ENCODE measurements at places on chromosomes 3 and 15.

DNA sequence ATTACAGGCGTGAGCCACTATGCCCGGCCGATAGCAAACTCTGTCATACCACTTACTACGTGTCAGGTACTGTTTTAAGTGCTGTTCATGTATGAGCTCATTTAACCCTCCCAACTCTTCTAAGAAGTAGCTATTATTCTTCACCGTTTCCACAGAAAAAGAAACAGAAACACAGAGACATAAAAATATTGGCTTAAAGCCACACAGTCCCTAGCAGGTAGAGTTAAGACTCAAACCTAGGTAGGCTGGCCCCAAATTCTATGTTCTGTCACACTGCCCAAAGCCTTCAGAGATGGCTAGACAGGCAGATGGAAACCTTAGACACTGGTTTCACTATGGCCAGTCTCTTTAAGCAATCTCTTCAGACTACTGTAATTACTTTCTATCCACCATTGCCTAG, 149.8 kb upstream of the KCNMB2 start:
- DNase-seq = no peak

DNA sequence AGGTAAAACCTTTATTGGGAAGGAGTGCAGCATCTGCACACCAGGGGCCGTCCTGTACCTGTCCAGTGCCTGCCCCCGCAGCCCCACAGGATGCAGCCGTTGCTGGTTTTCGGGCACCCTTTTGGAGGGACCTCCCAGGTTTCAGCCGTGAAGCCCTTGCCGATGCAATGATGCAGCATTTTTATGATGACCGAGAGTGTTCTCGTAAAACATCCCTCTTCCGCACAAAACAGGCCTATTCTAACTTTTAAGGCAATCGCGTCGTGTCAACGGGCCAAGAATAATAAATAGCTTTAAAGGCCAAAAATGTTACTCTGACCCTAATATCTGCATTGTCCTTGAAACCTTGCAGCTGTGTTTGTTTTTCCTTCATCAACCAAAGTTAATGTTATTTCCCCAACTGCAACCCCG, 126.1 kb downstream of the LRRK1 start:
- DNase-seq = no peak

DNA sequence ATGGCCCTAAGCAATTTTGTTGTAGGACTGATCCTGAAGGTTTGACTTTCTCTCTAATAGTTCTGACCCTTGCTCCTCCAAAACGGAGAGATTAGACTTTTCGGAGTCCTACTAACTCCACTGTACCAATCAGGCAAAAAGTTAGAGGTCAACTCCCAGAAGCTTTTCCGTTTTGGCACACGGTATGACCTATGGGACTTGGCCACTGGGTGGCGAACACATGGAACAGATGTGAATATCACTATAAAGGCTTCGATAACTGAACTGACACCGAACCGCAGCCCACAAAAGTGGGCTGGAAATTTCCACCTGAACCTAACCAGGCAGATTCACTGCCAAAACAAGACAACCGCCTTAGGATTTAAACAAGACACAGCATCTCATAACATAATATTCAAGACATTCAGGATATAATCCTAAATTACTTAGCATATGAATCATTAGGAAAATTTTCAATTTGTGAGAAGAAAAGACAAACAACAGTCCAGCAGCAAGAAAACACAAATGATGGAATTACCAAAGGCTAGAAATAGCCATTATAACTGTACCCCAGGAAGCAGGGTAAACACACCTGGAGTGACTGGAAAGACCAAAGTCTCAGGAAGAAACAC, 12.2 kb upstream of the TM2D3 start:
- no peak for DNase-seq

GRCh38 chr3:194285024-194285849, 65.9 kb downstream of the CPN2 start:
- DNase-seq = no peak

- no peak for DNase-seq
Measured at GRCh38 chr15:71202712-71203111, 87.4 kb downstream of the THSD4 start.

GRCh38 chr3:126355777-126356372, 1.3 kb downstream of the KLF15 start:
- DNase-seq = no peak

DNA sequence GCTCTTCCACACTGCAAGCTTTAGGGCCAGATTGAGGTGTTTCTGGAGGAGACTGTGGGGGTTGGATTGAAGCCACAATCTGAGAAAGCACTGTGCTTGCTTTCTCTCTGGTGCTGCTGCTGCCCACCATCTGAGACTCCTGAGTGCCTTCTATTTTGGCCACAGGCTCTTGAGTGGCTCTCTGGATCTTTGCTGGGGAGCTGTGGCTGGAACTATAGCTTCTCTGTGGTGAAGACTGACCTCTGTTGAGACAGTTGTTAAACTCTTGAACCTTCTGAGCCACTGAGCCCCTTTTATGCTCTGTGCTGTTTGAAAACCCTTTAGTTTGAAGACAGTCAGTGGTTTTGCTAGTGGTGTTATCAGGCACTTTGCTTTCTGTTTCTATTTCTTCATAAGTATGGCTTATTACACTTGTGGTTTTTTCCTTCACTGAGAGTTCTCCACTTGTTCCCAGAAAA, 108.7 kb upstream of the TSPAN3 start:
- no peak for DNase-seq

GRCh38 chr3:52829906-52830463, 487 bp downstream of the ITIH4 start:
- DNase-seq = no peak

DNA sequence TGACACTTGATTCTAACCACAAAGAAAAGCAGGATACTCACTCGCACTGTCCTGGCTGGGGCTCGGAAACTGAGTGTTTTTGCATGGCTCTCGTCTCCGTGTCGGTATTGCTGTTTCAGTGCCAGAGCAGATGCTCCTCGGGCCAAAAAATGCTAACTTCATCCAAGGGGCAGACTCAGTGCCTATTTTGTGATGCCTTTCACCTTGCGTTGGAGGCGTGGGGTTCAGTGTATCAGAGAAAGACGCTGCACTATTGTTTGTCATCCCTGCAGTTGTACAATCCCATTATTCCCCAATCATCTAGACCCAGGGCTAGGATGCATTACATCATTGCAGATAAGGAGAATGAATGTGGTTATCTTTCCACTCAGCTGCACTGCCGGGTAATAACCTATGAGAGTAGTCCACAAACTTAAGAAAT, 1.4 kb downstream of the CACNA2D3 start:
- DNase-seq = no peak

DNA sequence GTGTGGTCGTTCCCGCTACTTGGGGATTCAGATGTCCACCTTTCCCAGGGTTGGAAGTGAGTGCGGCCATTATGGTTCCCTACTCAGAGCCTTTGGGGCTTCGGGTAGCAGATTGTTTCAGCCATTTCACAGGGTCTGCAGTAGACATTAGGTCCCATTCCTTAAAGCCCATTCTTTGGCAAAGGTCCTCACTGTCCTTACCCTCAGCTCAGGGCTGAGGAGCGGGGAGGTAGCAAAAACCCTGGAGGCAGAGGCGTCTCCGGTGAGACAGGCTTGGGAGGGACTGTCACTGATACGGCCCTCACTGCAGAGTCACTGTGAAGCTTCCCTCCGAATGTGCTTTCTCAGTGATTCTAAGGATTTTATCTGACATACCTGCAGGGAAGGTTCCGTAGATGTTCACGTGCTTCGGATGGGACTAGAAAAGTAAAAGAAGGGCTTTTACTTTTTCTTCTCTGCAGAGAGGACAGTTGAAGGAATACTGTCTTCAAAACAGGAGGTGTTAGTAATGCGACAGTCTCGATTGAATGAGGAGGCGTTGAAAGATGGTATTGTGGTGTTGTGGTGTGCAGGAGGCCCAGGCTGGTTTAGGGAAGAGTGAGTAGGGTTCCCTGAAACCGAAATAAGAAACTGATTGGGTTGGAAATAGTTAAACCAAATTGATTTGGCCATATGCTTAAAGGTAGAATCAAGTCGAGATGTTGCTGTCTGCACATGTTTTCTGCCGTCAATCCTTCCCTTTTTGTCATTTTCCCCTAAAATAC, 630 bp downstream of the ATP6V1A start:
- DNase-seq = peak; percentile 30

- peak; percentile 93 for DNase-seq
Measured at GRCh38 chr3:14410503-14411165, 8.2 kb downstream of the SLC6A6 start.

DNA sequence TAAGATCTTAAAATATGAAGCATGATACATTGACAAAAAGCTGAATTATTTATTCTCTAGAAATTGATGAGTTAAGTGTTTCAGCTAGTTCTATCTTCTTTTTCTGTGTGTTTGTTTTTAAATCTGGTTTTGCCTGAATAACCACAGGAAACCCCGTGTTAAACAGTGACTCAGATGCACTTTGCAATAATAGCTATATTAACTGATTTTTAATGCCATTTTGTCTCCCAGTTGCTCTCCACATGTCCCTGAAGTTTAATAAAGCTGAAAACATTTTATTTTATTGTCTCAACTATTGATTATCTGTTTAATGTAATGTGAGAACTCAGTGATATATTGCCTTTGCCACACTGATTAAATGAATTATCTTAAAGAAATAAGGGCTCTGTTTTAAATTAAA, 42.8 kb upstream of the ROBO1 start:
- no peak for DNase-seq

DNA sequence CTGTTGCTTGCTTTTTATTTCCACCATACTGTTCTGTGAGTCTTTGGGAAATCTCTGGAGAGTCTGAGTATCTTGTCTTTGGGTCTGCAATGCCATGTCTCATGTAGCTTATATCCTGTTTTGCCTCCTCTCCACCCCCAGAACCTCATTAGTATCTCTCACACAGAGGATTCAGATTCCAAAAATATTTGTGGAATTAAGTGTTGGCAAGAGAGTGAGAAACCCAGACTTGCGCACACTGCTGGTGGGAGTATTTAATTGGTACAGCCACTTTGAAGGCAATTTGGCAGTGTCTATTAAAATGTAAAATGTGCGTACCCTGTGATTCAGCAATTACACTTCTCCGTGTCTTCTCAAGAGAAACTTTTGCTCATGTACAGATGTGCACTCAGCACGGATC, 68.6 kb downstream of the ZNF621 start:
- no peak for DNase-seq

DNA sequence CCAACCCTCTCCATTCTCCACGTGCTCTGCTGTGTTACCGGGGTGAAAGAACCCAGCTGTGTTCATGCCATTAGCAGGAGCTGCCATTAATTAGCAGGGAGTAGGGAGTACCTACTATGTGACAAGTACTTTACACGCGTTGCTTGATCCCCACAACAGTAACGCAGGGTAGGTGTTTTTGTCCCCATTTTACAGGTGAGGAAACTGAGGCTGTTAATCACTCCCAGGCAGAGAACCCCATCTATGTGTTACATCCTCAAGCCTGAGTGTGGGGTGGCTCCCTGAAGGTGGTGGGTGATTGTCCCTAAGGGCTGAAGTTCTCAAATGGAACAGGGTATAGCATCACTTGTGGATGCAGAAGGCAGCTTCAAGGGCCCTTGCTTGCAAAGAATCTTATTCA, 22.8 kb downstream of the MELTF start:
- no peak for DNase-seq

- no peak for DNase-seq
Measured at GRCh38 chr3:98013411-98014267, 21.5 kb downstream of the GABRR3 start.

GRCh38 chr15:63902671-63903035, 68.9 kb upstream of the HERC1 start:
- no peak for DNase-seq

DNA sequence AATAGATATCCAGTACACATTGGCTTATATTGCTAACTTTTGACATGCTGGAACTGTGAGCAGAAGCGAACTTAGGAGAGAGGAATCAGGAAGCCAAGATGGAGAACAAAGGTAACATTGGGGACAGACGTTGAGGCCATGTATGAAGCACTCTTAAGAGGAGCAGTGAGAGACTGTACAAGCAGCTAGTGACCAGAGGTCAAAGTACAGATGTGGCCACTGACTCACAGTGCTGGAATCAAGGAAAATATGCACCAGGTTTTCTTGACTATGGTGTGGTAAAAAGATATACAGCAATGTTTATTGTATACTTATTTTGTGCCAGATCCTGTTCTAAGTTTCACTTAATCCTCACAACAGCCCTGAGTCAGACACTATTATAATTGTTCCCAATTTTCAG, 2.0 kb upstream of the IL20RB start:
- DNase-seq = peak; percentile 57

DNA sequence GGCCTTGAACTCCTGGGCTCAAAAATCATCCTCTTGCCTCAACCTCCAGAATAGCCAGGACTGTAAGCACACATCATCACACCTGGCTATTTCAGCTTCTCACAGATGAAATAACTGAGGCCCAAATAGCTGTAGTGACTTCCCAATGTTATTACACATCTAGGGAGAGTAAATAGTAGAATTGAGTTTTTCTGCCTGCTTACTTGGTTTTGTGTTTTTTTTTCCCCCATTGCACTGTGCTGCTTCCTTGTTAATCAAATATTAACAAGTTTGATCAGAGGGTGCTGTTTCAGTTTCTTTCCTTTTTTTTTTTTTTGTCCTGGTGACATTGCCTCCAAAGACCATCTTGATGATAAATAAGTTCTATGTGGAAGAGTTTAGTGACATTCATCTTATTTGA, 23.4 kb downstream of the ZNF609 start:
- DNase-seq = no peak

DNA sequence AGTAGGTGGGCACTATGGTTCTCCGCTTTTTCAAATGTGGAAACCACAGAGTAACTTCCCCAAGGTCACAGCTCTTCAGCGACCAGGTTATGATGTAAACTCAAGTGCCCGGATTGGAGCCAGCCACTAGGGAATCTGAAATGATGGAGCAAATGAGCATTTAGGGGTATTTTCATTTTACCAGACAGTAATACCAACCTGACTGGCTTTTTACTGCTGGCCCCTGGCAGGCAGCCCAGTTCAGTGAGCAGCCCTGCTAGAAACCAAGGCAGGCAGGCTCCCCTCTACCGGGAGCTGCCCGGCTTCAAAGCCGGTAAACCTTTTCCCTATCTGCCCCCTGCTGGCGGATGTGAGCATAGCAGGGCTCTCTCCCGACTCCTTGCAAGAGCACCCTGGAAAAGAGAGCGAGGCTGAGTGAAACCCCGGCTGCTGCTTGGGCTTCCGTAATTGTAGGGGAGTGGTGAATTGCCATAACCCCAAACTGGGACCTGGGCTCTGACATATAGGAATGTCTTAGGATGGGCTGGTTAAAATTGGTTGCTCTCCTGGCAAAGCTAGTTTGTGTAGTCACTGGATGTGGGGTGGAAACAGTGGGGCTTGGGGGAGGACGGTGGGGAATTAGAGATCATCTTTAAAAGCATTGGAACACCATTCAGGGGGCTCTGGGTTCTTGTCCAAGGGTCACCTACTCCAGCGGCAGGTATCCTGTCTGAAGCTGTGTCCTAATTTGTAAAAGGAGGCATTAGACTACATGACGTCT, 98.0 kb upstream of the TNFAIP8L3 start:
- peak; percentile 77 for DNase-seq

DNA sequence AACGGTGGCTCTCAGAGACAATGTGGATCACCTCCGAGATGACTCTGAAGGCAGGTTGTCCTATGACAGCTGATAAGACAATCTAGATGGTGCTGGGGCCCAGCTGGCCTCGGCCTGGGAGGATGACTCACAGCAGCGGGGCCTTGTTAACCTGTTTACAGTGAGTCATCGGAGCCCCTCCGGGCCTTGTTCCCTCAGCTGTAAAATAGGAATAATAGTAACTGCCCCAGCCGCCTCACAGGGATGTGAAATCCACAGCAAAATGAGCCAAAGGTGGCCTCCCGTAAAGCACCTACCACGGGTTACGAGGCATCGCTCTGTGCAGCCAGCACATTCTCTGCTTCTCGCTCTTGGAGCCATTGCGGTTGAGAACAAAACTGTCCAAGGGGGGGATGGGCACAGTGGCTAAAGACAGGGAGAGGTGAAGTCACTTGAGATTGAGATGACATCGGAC, 88.6 kb upstream of the RASGRF1 start:
- peak; percentile 86 for DNase-seq

- no peak for DNase-seq
Measured at GRCh38 chr3:17623464-17623863, 119.0 kb downstream of the TBC1D5 start.
